ENCODE measurements at places on chromosomes 2 and 18.

DNA sequence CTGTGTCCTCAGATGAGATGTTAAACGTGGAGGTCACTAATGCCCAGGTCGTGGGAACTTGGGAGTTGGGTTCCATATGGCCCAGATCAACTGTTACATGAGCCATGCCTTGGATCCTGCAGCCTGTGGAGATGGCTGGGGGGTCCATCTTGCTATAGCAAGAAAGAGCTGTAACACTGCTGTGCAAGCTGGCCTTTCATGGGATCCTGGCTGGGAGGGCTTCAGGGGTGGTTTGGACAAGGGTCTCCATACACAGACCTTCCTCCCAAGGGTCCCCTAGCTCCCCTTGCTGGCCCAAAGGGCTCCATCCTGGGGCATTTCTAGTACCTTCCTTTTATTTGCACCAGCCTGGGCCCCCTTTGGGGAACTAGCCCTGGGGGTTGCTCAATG is 337.7 kb downstream of the DYSF start:
- DNase-seq = no peak

GRCh38 chr2:190592831-190593230 is 56.1 kb upstream of the NAB1 start:
- no peak for DNase-seq

DNA sequence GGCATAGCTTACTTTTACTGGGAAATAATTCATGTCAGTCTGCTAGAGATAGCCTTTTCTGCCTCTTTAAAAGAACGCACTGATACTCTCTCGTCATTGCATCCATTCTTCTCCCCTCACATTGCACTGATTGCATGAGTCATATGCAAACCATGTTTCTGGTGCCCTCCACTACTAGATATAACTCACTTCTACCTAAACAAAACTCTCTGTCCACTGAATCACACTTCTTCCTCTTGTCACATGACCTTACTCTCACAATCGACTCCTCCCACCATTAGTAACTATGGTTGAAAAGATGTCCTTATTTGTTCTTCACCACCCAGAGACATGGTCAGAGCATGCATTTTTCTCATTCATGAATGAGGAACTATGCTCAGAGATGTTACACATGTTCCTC is 158.0 kb downstream of the CSRNP3 start:
- DNase-seq = no peak

DNA sequence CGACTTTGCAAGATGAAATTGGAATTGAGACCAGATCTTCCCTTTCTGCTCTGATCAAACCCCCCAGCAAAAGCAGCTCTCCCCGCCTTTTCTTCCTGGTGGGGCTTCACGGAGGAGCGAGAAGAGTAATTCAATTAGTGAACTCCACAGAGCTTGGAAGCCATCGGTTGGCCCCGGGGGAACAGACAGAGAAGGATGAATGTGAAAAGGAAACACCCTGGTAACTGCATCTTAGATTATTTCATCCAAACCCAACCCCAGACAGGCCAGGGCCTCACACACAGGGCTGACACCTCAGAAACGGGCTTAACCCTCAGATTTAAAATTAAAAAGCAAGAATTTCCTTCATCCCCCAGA is 18.3 kb downstream of the SMAD7 start:
- DNase-seq = no peak

GRCh38 chr2:72330652-72331051 is 183.0 kb upstream of the CYP26B1 start:
- no peak for DNase-seq

DNA sequence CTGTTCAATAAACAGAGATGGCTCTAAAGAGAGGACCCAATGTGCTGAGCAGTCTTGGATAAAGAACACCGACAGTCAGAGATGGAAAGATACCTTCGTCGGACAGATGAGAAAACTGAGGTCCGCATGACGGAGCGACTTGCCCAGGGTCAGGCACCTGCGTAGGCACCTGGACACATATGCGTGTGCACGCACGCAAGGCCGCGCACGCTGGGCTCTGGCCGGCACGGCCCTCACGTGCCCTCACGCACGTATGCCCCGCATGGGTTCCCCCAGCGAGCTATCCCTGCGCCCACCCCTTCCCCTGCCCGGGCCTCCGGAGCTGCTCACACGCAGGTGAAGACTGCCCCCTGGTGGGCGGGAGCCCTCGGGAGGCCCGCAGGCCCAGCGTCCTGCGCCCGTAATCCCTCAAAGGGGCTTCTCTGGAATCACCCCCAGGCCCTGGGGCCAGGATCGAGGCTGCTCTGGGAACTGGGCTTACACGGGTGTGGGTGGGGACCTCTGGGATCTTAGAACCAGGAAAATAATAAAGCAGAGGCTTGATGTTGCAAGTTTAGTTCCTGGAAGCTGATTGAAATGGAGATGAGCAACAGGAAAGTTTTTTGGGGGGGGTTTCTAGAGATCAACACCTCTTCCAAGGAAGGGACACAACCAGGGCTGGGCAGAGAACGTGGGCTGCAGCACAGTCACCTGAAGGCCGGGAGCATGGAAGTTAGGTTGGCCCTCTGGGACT is 246.3 kb downstream of the TNS1 start:
- peak; percentile 2 for DNase-seq

DNA sequence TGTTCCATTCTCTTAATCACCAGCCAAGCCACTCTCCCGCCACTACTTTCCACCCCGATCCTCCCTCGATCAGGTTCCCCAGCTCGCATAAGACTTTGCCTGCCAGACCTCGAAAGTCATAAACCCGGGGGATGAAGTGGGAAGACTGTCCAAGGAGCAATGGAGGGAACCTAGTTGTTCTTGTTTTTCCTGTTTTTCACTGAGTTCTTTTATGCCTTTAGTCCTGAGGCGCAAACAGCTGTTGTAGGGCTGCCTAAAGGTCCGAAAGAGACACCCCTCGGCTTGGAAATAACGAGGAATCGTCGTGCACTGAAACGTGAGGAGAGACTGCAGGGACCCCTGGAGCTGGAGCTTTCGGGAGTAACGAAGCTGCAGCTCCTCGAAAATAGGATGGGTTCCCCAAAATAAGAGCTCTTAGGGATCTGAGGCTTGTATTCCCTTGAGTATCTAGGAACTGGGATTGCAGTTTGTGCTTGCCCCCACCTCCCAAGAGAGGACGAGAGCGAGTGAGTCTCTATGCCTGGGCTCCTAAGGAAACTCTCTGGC is 1.7 kb upstream of the HOXD12 start:
- no peak for DNase-seq

GRCh38 chr18:13237073-13237472 is 18.5 kb downstream of the LDLRAD4 start:
- no peak for DNase-seq

DNA sequence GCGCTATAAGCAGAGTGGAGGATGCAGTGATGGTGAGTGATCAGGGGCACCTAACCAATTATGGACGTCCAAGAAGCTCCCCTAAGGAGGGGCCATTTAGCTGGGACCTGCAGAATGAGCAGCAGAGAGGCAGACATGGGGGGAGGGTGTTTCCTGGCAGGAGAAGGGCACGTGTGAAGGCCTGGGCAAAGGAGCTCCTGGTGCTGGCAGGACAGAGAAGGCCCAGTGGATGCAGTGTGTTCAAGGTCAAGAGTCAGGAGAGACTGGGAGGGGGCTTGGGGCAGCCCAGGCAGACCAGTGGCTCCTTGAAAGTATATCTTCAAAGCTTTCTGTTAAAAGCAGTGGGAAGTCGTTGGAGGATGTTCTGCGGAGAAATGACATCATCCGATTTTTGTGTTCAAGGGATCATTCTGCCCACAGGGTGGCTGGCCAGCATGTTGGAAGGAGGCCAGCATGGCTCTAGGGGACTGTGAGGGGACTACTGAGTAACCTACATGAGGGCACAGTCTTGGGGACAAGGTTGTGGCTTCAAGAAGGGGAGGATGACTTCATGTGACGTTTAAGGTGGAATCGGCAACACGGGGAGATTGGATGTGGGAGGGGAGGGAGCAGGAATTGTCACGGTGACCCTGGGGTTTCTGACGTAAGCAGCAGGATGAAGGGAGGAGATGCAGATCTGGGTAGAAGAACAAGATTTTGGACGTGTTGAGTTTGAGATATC is 9.0 kb upstream of the CIB4 start:
- DNase-seq = no peak

- no peak for DNase-seq
Observed at GRCh38 chr2:66633631-66634030, 198.7 kb downstream of the MEIS1 start.

- DNase-seq = no peak
Observed at GRCh38 chr2:241272303-241273209, 42.9 kb downstream of the HDLBP start.

- no peak for DNase-seq
Observed at GRCh38 chr2:217260441-217261115, 400.7 kb upstream of the TNP1 start.

GRCh38 chr2:66235428-66235827 is 199.5 kb upstream of the MEIS1 start:
- no peak for DNase-seq

- no peak for DNase-seq
Observed at GRCh38 chr2:170076189-170076588, 101.8 kb upstream of the MYO3B start.

DNA sequence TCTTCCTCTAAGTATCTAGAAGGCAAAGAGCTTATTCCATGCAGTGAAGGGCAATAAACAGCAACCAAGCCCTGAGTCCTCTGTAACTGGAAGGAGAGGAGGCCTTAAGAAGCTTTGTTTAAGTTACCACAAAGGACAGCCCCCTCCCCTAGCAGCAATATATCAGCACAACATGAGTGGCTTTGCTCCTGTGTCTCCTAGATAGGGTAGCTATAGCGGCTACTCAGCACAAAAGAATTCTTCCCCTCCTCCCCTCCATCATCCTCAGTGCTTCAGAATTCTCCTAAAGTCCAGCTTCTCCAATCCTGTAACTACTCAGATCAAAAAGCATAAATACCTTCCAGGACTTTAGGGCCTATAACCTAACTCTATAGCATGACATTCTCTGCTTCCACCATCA is 16.5 kb downstream of the SUMO1 start:
- DNase-seq = no peak

DNA sequence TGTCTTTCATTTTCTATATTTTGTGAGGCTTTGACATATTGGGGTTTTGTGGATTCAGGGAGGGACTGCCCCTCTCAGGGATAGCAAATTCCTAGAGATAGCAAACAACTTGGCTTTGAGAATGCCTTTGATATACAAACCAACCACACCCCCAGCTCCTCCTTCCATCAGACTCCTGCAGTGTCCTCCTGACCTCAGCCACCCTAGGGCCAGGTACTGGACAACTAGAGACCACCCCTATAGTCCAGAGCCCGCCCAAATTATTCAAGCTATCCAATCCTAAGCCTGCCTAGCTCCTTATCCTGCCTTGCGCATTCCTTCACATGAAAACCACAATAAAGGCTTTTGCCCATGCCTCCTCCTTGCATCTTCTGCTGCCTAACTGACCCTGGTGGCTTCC is 22.9 kb upstream of the STAM2 start:
- DNase-seq = no peak

GRCh38 chr2:237691029-237691907 is 63.9 kb downstream of the LRRFIP1 start:
- no peak for DNase-seq

DNA sequence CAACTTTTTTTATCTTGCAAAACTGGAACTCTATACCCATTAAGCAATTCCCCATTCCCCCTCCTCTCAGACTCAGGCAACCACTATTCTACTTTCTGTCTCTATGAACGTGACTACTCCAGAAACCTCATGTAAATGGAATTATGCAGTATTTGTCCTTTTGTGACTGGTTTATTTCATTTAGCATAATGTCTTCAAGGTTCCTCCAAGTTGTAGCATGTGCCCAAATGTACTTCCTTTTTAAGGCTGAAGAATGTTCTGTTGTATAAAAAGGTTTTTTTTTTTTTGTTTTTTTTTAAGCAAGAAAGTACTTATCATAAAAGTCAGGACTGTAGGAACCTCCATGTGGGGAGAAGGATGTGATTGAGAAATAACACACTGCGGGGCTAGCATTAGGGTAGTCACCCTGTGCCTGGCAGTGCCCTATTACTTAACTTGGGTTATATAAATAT is 262.9 kb upstream of the FBXO11 start:
- no peak for DNase-seq

- no peak for DNase-seq
Observed at GRCh38 chr18:34951625-34952379, 89.4 kb upstream of the MAPRE2 start.

DNA sequence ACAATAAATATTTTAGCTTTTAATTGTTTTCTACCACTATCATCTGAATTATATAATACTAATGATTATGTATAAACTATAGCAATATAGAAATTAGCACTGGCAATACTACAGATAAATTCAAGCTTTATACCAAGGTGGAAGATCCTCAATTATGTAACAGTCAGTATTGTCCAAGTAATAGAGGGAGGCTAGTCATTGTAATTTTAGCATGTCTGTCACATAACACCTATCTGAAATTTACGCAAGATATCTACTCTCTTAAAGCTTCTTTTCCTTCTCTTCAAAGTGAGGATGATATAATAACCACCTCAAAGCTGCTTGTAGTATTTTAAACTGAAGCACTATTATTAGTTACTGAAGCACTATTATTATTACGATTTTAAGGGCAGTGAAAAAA is 12.2 kb downstream of the KCNJ3 start:
- DNase-seq = no peak

DNA sequence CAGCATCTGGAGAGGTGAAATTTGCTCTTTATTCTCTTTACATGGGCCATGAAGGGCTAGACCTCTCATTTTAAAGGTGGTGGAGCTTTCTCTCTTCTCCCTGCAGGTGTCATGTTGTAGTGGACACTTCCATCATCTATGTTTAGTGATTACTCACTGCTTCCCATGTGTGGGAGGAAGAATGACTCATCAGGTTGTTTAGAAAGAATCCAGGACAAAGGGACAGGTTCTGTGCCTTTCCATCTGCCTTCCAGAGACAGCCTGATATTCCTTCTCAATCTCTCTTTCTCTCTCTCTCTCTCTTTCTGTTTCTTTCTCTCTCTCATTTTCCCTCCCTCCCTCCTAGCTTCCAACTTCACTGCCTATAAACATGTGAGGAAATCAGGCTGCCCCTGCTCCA is 38.7 kb downstream of the SCG2 start:
- DNase-seq = peak; percentile 24

DNA sequence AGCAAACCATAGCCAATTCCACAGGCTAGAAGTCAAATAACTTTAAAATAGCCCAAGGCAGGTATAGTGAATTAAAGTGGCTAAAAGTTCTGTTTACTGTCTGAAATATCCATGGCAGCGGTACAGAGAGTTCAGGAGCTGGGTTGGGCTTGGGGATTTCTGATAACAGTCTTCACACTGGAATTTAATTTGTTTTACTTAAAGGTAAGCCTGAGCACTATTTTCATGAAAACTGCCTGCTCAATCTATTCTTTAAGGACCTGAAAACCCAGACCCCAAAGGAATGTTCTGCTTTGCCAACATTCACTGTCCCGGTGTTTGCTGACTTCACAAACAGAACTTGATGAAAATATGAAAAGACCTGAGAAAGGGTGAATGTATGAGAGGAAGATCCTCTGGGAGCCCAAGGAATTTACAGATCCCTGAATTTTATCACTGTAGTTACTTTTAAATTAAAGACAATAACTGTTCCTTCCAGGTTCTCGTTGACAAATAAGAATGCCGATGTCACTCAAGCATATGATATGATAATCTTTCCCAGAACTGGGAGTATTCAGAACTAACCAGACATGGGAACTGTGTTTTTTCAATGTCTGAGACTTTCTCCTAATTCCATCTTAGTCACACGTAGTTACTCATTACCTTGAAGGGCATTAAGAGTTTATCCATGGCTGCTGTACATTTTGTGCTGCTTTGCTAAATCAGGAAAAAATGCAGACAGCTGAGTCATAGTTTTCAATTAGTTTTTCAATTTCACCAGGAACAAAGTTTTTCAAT is 28.3 kb upstream of the ITGB6 start:
- DNase-seq = no peak

- DNase-seq = no peak
Observed at GRCh38 chr18:54254265-54254758, 15.0 kb upstream of the POLI start.

GRCh38 chr2:174617120-174617519 is 19.5 kb upstream of the WIPF1 start:
- no peak for DNase-seq
